HL-60 (cell line): ENCODE measurements at places on chromosomes 2 and 18.

DNA sequence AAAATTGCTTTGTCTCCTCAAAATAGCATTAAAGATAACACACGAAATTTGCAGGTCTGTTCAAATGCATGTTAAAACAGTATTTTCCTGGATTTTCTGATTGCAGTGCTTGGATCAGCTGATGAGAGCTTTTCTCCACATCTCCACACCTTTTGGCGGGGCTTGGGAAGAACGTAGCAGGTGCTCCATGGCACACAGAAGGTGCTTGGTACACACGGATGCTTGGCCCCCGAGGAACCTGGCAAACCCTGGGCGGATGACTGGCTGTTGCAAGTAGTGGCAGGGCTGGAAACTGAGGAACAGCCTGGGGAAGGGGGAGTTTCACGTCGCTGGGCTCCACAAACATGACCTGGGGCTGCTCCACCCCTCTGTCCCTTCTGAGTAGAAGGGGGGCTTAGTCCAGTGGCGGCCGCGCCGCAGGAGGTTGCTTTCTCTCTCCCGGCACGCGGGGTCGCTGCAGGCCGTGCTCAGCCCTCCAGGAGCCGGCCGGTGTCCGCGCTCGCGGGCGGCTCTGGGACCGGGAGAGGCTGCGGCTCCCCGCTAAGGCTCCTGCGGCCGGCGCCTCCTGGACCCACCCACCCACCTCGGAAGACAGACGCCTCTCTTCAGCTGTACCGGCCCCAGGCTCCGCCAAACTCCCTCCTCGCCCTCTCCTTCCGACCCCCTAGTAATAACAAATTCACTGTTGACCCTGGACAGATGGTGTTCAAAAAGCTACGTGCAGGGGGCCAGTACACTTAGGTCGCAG is 69.3 kb downstream of the MARCO start:
- peak; percentile 19 for DNase-seq

DNA sequence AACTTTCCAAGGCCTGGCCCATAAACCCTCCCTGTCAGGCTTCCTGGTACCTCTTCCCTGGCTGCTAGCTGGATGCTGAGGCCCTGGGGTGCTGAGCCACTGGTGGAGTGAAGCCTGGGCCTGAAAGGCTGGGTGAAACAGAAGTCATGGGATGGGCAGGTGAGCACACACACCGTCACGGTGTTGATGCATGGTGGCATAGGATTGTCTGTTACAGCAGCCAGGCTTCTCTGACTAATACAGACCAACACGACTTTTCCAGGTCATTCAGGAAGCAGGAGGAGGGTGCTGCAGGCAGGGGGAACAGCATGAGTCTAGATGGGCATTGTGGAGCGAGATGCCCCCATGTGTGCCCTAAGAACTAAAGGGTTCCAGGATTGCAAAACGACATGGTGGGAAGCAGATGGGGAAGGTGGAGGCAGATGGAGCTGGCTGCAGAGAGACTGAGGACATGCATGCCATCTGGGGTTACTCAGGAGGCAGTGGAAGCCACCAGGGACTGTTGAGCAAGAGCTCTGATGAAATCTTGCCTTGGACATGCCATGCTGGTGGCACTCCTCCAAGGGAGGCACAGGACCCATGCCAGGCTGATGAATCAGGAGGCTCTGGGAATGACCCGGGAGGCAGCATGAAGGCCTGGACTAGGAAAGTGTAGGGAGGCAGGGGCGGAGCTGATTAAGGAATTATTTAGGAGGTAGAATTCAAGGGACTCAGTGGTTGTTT is 480.9 kb downstream of the TSN start:
- peak; percentile 83 for DNase-seq

GRCh38 chr2:39024833-39025232 is 96.0 kb downstream of the SOS1 start:
- no peak for DNase-seq

- no peak for DNase-seq
These were observed 4.8 kb downstream of the ATOH8 start for GRCh38 chr2:85758361-85759256.

DNA sequence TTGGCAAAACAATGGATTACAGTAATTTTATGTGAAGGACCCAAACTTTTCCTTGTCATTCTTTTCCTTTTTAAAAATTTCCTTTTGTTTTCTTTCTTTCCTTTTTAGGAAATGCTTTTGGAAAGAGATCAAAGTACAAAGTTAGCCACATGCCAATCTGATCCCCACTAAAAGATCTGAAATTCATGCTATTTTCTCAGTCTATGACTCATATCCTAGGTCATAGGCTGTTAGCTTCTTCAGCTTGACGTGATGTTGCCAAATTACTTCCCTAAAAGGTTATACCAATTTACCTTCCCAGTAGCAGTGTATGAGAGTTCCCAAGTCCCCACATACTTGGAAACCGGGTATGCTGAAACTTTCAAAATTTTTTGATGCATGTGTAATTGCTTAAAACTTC is 355.3 kb downstream of the INSIG2 start:
- DNase-seq = no peak

- no peak for DNase-seq
These were observed 719 bp downstream of the SMAD2 start for GRCh38 chr18:47929681-47930198.
